ENCODE measurements at places on chromosomes 4 and X.
A peak's percentile ranks its signal among the peaks of the same experiment; 100 is the strongest.

- DNase-seq, result no peak
Observed at GRCh38 chrX:8684201-8684965, 47.6 kb downstream of the ANOS1 start.

GRCh38 chrX:68832516-68833447, 4.0 kb downstream of the EFNB1 start:
- no peak for DNase-seq

- no peak for DNase-seq
Observed at GRCh38 chrX:13952581-13952980, 77.1 kb downstream of the GEMIN8 start.

- no peak for DNase-seq
Observed at GRCh38 chr4:72194046-72194445, 162.2 kb downstream of the NPFFR2 start.

DNA sequence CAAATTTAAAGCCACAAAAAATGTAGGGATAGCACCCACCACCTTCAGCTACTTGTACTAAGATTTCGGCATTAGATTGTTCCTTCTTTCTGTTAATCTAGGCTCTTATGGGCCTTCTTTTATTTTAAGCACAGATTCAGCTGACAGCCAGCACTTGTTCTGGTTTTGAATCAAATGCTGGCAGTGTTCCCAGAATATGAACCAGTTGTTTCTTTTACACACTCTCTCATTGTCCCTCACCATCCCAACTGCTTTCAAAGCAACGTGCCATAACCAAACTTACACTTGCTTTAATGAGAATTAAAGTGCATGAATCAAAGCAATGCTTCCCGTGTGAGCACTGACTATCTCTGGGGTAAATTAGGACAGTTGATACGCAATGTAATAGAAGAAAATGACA, 744.5 kb upstream of the FAM241A start:
- DNase-seq, result no peak

DNA sequence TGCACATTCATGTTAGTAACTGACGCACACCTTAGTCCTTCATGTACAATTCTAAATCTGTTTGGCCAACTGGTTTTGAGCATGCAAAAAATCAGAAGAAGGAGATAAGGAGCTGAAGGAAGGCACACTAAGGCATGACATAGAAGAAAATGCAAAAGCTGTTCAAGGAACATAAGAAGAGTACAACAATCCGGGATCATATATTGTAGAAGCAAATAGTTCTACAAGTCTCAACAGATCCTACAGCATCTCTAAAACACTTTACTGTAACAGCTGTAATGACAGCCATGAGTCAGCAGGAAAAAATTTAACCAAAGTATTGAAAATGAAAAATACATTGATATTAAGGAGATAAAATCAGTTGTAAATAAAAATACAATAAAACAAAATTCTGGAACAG, 57.7 kb downstream of the KLHL13 start:
- no peak for DNase-seq

DNA sequence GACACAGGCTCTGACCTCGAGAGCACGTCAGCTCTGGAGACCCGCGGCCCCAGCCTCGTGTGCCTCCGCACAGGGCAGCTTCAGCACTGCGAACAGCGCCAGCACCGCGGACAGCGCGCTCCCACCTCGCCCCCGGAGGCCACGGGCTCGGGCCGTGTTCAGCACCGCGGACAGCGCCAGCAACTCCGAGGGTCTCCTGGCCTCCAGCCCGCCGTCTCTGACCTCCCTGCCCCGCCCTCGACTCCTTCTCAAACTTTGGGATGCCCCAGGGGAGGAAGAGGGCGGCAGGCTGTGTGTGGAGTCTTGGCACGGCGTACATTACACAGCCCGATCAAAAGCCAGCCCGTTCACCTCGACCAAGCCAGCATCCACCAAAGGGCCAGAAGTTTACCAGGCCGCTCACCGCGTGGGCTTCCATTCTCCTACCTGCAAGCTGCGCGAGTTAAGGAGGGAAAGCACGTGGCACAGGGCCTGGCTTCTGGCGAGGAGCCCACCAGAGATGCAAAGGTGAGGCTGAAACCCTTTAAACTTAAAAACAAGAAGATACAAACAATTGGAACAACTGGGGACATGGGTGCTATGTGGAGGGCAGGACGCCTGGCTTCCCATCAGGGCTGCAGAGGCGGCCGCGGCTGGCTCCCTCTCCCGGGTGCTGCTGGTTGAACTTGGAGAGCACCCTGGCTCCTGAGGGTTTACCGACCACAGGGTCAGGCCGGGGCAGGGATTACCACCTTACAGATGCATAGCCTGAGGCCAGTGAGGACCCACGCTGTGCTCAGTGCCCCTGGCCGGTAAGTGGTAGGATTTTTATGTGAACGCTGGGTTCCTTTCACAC, 4.5 kb upstream of the NKX1-1 start:
- DNase-seq, result peak; percentile 44

DNA sequence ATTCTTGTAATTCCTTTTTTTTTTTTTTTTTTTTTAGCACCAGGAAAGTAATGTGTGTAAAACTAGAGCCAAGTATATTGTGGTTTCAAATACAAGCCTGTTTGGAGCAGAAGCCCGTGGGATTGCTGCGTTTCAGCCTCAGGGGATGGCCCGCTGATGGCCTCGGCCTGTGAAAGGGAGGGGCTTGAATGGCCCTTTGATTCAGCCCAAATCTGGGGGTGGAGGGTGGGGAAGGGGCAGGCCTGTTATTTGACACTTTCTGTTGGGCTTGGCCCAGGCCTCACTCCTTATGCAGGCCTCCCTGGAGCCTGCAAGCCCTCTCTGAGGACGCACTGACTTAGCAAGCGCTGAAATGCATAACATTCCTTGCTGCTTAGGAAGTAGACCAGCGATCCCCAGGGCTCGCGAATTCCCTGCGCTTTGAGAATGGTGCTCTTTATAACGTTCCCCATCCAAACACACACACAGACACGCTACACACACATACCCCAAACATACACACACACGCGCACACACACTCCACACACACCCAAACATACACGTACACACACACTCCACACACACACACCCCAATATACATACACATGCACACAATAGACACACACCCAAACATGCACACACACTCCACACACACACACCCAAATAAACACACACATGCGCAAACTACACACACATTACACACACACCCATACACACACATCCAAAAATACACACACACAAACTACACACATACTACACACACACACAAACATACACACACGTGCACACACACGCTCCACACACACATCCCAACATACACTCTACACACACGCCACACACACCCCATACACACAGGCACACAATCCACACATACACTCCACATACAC, 29.6 kb downstream of the TLR10 start:
- DNase-seq, result no peak

DNA sequence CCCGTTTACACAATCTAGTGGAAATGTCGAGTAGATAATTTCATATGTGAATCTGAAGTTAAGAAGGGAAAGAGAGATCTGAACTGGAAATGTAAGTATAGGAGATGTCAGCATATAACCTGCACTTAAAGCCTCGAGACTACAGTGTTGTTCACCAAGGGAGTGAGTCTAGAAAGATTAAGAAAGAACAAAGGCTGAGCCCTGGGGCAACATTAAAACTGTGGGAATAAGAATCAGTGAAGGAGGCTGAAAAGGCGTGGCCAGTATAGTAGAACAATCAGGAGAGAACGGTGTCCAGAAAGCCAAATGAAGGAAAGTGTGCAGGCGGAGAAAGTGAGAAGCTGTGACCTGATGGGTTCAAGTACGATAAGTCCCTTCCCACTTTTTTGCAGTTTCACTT, 118.8 kb upstream of the TENM3 start:
- DNase-seq, result no peak

- DNase-seq, result no peak
Observed at GRCh38 chr4:42144028-42144427, 8.4 kb downstream of the BEND4 start.

- no peak for DNase-seq
Observed at GRCh38 chr4:87732033-87732765, 67.2 kb upstream of the IBSP start.

DNA sequence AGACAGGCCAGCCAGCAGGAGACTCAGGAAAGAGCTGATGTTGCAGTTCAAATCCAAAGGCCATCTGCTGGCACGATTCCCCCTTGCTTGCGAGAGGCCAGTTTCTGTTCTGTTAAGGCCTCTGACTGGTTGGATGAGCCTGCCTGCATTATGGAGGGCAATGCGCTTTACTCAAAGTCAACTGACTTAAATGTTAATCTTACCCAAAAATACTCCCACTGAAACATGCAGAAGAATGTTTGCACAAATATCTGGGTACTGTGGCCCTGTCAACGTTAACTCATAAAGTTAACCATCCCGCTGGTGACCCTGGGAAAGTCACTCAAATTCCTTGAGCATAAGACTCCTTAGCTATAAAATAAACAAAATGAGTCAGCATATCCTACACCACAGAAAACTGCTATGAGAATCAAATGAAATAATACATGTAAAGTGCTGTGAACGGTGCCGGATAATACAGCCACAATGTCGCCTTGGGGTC, 326.4 kb downstream of the EVC2 start:
- no peak for DNase-seq

DNA sequence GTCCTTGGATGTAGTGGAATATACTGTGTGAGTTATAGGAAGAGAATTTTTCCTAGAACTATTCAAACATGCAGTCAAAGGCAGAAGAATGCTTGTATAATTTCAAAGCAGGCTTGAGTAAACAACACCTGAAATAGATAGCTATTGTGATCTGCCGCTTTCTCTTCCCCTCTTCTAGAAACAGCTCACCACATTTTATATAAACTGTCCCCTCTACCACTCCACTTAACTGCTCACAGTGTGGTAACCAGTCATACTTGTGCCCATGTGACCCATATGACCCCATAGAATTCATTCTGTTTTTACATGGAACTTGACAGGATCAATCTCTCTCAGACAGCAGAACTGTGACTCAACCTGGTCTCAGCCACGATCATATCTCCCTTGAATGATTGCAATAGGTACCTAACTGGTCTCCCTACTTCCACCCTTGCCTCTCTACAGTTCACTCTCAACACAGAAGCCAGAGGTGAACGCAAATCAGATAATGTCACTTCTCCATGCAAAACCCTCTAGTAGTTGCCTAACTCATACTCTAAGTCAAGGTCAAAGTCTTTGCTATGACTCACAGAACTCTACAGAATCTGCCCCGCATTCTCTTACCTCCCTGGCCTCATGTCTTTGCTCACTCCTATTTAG, 85.6 kb upstream of the EFHC2 start:
- no peak for DNase-seq

DNA sequence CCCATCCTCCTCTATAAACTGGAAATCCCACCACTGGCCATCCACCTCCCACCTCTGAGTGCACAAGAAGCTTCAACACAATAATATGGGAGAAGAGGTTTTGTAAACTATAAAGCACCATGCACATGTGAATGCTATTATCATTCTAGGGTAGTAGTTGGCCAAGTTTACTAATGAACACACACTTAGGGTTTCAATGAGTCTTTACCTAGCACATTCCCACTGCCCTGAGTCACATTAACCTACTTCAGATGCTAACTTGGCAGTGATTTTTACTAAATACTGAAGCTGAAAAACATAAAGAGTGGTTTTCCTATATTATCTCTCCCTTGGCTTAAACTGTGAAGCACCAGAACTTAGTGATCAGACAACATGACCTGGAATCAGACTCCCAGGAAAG, 93.9 kb downstream of the SH3KBP1 start:
- DNase-seq, result no peak

GRCh38 chrX:7071390-7071789, 76.1 kb upstream of the STS start:
- DNase-seq, result no peak

DNA sequence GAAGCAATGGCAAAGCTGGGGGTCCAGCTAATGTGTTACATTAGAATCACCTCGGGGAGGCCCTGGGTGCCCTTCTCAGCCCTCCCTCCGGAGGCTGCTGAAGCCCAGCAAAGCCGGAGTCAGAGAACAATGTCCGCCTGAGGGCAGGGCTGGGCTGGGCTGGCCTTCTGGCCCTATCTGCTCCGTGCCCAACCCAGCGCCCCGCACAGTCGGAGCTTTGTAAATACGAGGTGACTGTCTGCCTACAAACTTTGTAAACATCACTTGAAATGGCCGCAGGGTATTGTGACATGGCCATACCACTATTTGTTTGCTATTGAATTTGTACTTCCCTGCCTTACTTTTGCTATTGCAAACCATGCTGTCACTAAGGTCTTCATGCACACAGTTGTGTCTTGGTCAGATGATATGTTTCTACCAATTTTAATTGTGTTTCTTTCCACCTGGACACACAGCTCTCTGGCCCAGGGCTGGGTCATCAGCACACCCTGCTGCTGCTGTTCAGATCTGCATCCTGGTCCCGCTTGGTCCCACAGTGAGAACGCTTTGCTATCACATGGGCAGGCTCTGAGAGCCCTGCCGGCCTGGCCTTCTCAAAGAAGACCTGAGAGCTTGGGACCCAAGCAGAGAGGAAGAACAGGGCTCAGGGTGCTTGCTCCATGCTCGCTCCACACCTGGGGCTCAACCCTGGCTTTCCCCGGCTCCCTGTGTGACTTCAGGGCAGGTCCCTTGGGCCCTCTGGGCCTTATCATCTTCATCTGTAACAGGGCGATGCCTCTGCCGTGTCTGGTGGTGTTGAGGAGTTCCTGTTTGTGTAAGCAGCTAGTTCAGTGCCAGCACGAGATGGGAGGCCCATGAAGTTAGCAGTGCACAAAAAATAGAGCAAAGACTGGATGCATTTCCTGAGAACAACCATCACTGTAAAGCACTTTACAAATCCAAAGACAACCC, 2.3 kb downstream of the S100P start:
- peak; percentile 36 for DNase-seq

GRCh38 chrX:30590368-30590767, 12.8 kb upstream of the TASL start:
- DNase-seq, result no peak

DNA sequence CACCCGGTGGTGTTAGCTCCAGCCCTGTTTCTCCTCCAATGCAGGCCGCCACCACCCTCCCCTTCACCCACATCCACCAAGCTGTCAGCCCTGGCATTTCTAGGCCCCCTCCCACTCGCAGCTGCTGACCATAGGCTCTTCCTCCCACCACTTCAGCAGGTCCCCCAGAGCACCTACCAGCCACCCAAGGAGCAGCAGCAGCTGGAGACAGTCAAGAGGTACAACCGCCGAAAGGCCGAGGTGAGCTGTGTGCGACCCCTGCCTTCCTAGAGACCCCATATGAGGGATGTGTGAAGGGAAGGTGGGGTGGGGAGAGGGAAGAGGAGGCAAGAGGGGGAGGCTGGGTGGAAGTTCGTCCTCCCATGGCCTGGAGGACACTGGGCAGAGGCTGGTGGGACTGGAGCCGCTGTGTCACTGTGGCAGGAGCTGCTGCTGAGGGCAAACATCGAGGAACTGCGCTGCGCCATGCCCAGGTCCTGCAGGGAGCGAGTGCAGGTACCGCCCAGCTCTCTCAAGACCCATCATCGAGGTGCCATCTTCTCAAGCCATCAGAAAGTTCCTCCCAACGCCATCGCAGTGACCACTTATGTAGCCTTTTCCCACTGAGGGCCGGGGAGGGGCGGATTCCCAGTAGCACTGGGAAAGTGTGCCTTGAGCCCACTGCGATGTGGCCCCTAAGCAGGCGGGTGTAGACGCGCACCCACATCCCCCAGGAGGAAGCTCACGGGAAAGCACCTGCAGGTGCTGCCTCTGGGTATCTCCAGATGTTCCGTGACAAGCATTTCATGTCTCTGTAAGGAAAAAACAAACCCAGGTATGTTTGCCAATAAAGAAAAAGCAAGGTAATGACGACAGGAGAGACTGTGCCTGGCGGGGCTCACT, 19.2 kb upstream of the RNF4 start:
- no peak for DNase-seq

Measured in natural killer cell (primary cell).